MCF 10A (cell line): ENCODE measurements at places on chromosomes 6 and 20. TPM values are rescaled to one million over a fixed set of nuclear protein-coding genes. Genes with fewer than 3 reads are reported as not detected.

DNA sequence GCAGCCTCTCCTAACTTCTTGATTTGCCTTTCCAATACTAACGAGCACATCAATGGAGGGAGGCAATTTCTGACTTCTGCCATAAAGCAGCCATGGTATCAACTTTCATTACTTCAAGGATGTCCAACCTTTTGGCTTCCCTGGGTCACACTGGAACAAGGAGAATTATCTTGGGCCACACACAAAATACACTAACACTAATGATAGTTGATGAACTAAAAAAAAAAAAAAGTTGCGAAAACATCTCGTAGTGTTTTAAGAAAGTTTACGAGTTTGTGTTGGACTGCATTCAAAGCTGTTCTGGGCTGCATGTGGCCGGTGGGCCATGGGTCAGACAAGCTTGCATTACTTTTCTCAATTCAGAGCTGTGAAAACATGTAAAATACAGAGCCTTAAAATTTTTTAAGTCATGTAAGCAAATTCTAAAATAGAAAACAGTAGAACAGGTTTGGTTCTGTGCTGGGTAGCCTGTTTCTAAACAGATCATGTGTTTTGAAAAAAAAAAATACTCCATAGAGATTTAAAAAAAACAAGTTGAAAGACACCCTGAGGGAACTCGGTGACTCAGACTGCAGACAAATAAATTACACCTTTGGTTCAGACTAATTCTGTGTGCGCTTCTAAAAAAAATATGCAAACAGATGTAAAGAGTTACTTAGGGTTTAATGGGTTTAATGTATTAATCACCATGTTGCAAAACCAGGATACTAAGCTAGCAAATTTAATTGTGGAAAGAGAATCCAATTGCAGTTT lies 43.6 kb upstream of the SLC22A23 start:
- H3K4me1 ChIP-seq = peaks cover 15% of the 10 kb centered on the region
- peak overlapping the region; percentile 74 for H3K27ac ChIP-seq
- H3K36me3 ChIP-seq = no peaks in the 10 kb centered on the region
- H3K27me3 ChIP-seq = peaks cover 17% of the 10 kb centered on the region
- peak; percentile 89 for DNase-seq

DNA sequence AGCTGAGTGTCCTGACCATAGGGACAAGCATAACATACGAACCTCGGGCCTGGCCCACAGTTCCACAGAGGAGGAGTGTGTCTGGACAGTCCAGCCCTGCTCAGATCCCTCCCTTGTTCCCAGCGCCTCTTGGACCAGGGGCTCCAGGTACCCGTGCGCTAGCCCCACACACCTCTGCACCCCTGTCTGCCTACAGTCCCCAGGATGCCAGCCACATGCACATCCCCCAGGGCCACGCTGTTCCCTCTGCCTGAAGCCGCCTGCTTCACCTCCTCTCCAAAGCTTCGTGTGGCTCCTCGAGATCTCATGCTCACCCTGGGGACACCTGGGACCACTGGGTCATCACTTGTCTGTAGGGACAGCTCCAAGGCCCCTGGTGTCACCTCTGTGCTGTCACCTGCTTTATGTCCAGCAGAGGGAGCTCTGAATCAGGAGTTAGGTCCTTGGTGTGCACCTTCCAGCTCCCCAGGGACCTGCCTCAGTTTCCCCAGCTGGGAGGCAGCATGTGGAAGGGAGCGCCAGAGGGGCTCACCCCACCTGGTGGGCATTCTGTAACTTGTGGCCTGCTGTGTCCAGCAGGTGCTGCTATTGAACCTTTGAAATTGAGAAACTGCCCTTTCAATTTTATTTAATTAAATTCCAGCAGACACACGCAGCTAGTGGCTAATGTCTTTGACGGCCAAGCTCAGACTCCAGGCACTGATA lies 7.3 kb upstream of the YTHDF1 start:
- peaks cover 17% of the 10 kb centered on the region for H3K27me3 ChIP-seq
- H3K36me3 ChIP-seq = no peaks in the 10 kb centered on the region
- peaks cover 9% of the 10 kb centered on the region for H3K4me1 ChIP-seq
- H3K4me3 ChIP-seq = no peak overlapping the region

DNA sequence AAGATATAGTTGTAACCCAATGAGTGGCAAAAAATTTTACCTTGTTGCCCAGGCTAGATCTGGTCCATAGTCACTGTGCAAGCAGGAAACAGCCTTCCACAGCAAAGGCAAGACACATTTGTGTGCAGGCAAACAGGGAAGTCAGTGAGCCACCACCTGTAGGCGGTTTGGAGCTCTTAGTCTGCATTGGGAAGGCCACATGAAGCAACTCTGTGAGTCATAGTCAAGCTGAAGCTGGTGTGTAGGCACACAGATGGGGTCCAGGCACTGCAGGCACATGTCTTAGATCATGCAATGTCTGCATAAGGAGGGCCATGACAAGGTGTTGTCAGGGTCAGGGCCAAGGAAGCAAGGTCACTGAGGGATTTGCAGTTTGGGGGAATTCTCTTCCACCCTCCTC lies 543.2 kb upstream of the EPHA7 start:
- peaks cover 30% of the 10 kb centered on the region for H3K27me3 ChIP-seq
- DNase-seq = peak; percentile 28
- no peak overlapping the region for H3K27ac ChIP-seq
- no peak overlapping the region for H3K4me3 ChIP-seq
- H3K36me3 ChIP-seq = no peaks in the 10 kb centered on the region

GRCh38 chr6:25038999-25039398 lies 103.2 kb upstream of the RIPOR2 start:
- no peak for DNase-seq
- H3K27me3 ChIP-seq = no peaks in the 10 kb centered on the region
- no peak overlapping the region for H3K27ac ChIP-seq
- peaks cover 6% of the 10 kb centered on the region for H3K36me3 ChIP-seq
- H3K4me1 ChIP-seq = peaks cover 6% of the 10 kb centered on the region

The MAS1 gene
- not detected in 2 replicates for total RNA-seq
